ENCODE measurements at places on chromosomes 1 and 21.

- no peak for DNase-seq
Measured at GRCh38 chr1:192658255-192658654, 22.3 kb downstream of the RGS13 start.

DNA sequence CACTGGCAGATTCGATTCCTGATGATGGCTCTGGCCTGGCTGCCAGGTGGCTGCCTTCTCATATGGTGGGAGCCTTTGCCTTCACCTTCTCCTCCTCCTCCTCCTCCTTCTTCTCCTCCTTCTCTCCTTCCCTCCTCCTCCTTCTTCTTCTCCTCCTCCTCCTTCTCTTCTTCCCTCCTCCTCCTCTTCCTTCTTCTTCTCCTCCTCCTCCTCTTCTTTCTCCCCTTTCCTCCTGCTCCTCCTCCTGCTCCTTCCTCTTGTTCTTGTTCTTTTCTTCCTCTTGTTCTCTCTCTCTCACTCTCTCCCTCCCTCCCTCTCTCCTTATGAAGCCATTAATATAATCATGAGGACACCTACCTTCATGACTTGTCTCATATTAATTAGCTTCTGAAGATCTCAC is 278.7 kb downstream of the CAMTA1 start:
- DNase-seq: no peak

- DNase-seq: no peak
Measured at GRCh38 chr1:9626201-9626608, 25.3 kb upstream of the PIK3CD start.

- peak; percentile 33 for DNase-seq
Measured at GRCh38 chr1:234102583-234102982, 198.1 kb downstream of the SLC35F3 start.
